Activated naive CD8-positive, alpha-beta T cell treated with anti-CD3 and anti-CD28 coated beads for 36 hours (primary cell): ENCODE measurements at places on chromosomes 7 and 10. TPM values are rescaled to one million over a fixed set of nuclear protein-coding genes. Genes with fewer than 3 reads are reported as not detected.

The TMEM213 gene
- total RNA-seq, result not detected

The C10orf105 gene
- 0.41 TPM for total RNA-seq

The ZNF735 gene
- total RNA-seq, result not detected

The HABP2 gene
- total RNA-seq, result not detected

The CAMK1D gene
- 15.4 TPM for total RNA-seq

The MRLN gene
- total RNA-seq, result not detected

The TRIM74 gene
- total RNA-seq, result not detected

The SEMA4G gene
- total RNA-seq, result 1.0 TPM

The FEZF1 gene
- not detected for total RNA-seq

- DNase-seq, result no peak
These were observed 171.4 kb downstream of the KMT2E start for GRCh38 chr7:105185290-105186010.

- DNase-seq, result no peak
These were observed 25.8 kb downstream of the ACTA2 start for GRCh38 chr10:88926566-88927415.

- DNase-seq, result no peak
These were observed 175.8 kb downstream of the TNS3 start for GRCh38 chr7:47405921-47406800.

- DNase-seq, result no peak
These were observed 200.9 kb downstream of the FAM107B start for GRCh38 chr10:14573666-14574261.

GRCh38 chr7:152849128-152849527 is 89.6 kb downstream of the ACTR3B start:
- no peak for DNase-seq

DNA sequence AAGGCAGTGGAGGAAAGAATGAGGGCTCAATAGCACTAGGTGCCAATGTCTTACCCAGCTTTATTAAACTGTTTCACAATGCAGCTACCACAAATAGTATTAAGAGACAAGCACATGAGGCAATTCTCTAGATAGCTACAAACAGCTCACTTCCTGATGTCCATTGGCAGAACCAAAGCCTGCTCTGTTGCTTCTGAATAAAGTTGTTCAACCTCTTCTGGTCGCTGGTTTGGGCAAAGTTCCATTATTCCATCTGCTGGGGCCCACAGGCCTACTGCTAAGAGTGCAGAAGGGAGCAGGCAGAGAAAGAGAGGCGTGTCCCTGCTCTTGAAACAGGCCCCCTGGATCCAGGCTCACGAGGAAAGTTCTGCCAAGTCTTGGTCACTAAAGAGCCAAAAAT is 173.9 kb downstream of the ZNF438 start:
- DNase-seq, result no peak

DNA sequence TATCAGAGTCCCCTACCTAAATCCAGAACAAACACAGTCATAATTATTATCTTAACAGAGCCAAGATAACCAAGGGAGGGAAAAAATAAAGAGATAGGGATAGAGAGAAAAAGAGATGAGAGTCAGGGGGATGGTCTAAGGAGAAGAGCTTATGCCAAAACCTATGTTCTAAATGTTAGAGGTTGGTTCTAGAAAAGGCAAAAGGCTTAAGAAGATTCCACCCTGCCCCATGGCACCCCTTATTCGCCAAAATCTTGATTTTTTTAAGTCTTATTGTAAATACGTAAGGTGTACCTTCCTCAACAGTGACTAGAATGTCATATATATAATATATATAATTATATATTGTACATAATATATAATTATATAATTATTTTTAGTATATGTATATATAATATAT is 29.6 kb upstream of the CTNNA3 start:
- DNase-seq, result no peak

- DNase-seq, result no peak
These were observed 7.0 kb upstream of the GNAI1 start for GRCh38 chr7:80127412-80128160.

DNA sequence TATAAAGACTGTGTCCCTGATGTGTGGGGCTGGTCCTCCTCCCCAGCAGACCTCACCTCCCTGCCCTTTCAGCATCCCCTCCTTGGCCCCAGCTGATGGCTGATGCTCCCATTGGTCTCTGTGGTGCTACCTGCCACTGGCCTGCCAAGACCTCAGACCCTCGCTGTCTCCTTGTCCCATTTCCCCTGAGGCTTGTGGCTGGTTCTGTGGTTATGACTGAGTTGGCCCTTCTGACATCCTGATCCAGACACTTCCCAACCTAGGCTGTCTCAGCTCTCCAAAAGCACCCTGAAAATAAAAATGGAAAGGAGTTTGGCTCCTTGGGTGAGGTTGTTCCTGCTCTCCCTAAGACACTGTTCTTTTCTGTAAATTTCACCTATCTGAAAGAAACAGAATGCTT is 214.2 kb downstream of the RPS24 start:
- no peak for DNase-seq

- no peak for DNase-seq
These were observed 13.2 kb downstream of the OSBPL3 start for GRCh38 chr7:24966802-24967201.

GRCh38 chr7:94832051-94832450 is 75.3 kb upstream of the PPP1R9A start:
- DNase-seq, result no peak

- DNase-seq, result no peak
These were observed 19.9 kb downstream of the PUS7 start for GRCh38 chr7:105502173-105502572.
